ENCODE measurements at places on chromosomes 7 and 10. TPM values are rescaled to one million over a fixed set of nuclear protein-coding genes. Genes with fewer than 3 reads are reported as not detected.

- H3K36me3 ChIP-seq = peaks cover 19% of the 10 kb centered on the region
- no peaks in the 10 kb centered on the region for H3K4me1 ChIP-seq
- no peaks in the 10 kb centered on the region for H3K27me3 ChIP-seq
- no peak for DNase-seq
Measured at GRCh38 chr10:32046151-32046550, 10.1 kb downstream of the KIF5B start.

- H3K4me1 ChIP-seq = no peaks in the 10 kb centered on the region
- H3K27ac ChIP-seq = no peak overlapping the region
- H3K36me3 ChIP-seq = no peaks in the 10 kb centered on the region
- DNase-seq = no peak
- no peak overlapping the region for H3K4me3 ChIP-seq
Measured at GRCh38 chr7:148379677-148380076, 210.9 kb upstream of the C7orf33 start.

DNA sequence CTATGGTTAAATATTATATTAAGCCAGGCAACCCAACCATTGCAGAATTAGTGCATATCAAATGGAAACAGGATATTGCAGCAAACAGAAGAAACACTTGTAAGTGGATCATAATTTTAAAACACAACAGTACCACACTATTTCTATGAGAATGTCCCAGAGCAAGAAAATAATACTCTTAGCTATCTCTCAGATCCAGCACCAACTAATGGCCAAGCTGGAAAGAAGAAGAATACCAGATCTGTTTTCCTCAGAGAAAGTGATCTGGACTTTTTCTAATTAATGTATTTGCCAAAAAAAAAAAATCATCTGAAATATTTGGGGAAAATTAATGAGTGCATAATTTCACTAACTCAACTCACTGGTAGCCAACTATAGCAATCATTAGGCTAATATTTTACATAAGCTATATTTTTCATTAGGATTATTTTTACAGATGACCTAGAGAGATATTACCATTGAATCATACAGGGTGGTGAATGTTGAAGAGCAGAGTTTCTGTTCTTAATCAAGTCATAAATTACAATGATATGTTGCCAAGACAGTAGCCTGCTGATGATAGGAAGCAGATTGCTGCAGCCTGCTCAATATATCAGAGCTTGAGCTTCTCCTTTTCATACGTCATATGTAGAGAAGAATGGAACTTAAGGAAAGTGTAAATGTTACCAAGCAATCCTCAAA lies 995.4 kb upstream of the LRRN3 start:
- H3K4me1 ChIP-seq = no peaks in the 10 kb centered on the region
- H3K27ac ChIP-seq = no peak overlapping the region
- H3K4me3 ChIP-seq = no peak overlapping the region

GRCh38 chr7:106065575-106066500 lies 46.3 kb downstream of the SYPL1 start:
- peaks cover 61% of the 10 kb centered on the region for H3K4me1 ChIP-seq
- no peak overlapping the region for H3K4me3 ChIP-seq
- H3K27ac ChIP-seq = no peak overlapping the region
- no peaks in the 10 kb centered on the region for H3K36me3 ChIP-seq

- DNase-seq = no peak
- no peak overlapping the region for H3K27ac ChIP-seq
- H3K36me3 ChIP-seq = no peaks in the 10 kb centered on the region
- H3K27me3 ChIP-seq = no peaks in the 10 kb centered on the region
- no peak overlapping the region for H3K4me3 ChIP-seq
- H3K4me1 ChIP-seq = no peaks in the 10 kb centered on the region
Measured at GRCh38 chr10:30897547-30897946, 134.1 kb downstream of the ZNF438 start.

DNA sequence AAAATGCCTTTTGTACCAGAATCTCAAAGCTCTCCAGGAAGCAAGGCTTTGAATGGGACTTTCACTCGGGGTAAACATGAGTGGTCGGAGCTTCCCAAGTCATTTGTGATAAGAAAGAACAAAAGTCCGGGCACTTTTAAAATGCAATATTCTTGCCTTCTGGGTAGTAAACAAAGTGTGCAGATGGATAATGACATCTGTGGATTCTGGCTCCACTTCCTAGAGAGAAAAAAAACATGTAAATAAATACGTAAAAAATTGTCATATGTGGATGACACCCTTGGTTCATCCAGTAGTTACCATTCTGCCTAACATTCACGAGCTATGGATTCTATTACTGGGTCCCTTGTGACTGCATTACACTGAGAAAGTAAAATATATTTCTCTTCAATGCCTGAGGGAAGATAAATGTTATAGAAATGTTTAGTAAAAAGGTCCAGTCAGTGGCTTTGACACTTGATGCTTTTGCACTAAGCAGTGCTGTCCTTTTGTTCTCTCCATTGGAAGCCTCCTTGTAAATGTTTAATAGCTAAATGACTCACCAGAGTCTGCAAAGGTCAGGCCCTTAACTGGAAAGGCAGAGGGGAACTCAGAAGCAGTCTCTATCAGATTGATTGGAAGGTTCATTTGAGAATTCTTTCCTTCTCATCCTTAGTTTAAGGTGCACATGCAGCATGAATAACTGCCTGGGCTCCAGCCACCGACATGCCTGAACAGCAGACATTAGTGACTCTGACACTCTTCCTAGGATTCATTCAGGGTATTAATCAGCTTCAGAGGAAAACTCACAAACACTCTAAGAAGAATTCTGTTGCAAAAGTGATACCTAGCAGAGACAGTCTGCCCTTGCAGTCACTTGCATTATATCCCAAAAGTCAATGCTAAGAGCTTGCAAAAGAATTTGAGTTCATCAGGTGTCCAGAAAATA lies 11.7 kb upstream of the EDRF1 start:
- H3K27me3 ChIP-seq = no peaks in the 10 kb centered on the region
- H3K27ac ChIP-seq = no peak overlapping the region
- H3K36me3 ChIP-seq = no peaks in the 10 kb centered on the region
- H3K4me3 ChIP-seq = no peak overlapping the region
- no peak for DNase-seq
- H3K4me1 ChIP-seq = no peaks in the 10 kb centered on the region

GRCh38 chr7:30934732-30935568 lies 23.3 kb downstream of the AQP1 start:
- no peak for DNase-seq
- H3K4me3 ChIP-seq = no peak overlapping the region
- H3K27ac ChIP-seq = no peak overlapping the region

Gene GLI3
- not detected for total RNA-seq

Gene FAS
- 61.1 TPM for total RNA-seq

Gene TAS2R3
- 0.24 TPM for total RNA-seq

Gene IFIT2
- total RNA-seq = 7.1 TPM

Gene RNF148
- not detected for total RNA-seq

Gene UTF1
- total RNA-seq = not detected

Data from GM12878 (cell line).